Pancreas (tissue), 10 donors: ENCODE measurements at places on chromosomes 12 and 14.

DNA sequence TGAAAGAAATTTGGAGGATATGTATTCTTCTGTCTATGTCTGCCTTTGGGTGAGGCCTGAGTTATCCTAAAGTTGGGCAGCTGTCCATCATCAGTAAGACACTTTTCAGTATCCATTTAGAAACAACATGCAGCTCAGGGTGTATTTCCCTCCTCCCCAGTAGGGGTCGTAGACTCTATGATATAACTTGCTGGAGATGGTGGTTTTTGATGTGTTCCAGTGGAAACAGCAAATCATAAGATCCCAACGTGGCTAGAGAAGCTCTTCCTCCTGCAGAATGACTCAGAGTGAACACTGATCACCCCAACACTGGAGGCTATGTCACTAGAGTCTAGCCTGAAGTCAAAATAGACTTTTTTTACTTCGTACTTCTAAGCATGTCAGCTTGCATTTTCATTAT, 331.6 kb upstream of the STXBP6 start:
- DNase-seq = no peak

DNA sequence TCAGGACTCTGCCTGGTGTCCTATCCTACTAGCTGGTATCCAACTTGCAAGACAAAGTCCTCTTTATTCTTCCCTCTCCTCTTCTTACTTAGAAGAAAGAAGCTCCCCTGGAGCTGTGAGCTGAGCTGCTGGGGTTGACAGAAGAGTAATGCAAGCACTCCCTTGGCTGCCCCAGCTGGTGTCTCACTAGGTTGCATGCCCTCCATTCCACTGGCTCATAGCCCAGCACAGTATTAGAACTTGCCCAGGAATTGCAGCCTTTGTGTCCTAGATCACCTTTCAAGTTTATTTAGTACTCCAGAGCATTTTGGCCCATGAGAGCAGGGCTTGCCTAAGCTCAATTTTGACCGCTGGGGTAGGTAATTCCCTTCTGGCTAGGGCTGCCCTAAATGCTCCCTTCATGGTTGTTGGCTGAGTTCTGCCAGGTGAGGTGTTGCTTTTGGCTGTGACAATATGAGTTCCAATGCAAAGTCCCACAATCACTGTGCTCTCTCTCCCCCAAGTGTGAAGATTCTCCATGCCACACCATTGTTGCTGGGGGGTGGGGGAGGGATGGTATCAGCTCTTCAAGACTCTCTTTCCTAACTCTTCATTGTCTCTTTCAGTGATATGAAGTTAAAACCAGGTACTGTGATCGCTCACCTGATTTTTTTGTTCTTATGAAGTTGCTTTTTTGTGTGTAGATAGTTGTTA, 317.4 kb upstream of the DDHD1 start:
- no peak for DNase-seq

DNA sequence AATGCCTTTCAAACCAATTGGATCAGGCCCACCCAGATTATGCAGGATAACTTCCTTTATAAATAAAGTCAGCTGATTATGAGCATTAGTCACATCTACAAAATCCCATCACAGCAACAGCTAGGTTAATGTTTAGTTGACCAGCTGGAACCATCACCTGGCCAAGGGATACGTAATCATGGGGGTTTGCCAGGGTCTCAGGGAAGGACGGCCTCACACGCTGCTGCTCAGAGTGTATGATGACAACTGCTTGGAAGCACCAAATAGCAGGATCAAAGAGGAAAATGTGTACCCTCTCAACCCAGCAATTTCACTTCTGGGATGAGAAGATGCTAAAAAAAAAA, 162.6 kb downstream of the SLC15A4 start:
- DNase-seq = no peak

- DNase-seq = no peak
These were observed 42.1 kb downstream of the ELK3 start for GRCh38 chr12:96236221-96236822.
